ENCODE measurements at places on chromosomes 7 and 10.
A peak's percentile ranks its signal among the peaks of the same experiment; 100 is the strongest.

- DNase-seq: no peak
These were observed 52.1 kb upstream of the STK17A start for GRCh38 chr7:43530553-43531410.

- no peak for DNase-seq
These were observed 297.0 kb upstream of the PITRM1 start for GRCh38 chr10:3469639-3470020.

DNA sequence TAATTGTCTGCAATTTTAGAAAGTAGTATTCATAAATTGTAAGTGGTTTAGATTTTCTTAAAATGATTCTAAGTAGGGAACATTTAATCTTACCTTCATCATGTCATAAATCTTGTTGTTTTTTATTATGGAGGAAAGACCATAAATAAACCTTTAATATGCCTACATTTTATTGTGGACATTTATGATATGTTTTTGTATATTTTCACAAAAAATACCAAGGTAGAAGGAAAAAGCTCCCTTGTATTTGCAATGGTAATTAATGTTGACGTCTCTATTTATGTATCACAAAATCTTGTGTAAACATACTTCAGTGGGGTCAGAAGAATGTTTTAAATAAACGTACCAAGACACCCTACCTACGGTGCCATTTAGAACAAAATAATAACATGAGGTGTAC is 155.7 kb upstream of the FAM171A1 start:
- DNase-seq: no peak

GRCh38 chr7:130899638-130900401 is 165.8 kb upstream of the KLF14 start:
- DNase-seq: no peak

DNA sequence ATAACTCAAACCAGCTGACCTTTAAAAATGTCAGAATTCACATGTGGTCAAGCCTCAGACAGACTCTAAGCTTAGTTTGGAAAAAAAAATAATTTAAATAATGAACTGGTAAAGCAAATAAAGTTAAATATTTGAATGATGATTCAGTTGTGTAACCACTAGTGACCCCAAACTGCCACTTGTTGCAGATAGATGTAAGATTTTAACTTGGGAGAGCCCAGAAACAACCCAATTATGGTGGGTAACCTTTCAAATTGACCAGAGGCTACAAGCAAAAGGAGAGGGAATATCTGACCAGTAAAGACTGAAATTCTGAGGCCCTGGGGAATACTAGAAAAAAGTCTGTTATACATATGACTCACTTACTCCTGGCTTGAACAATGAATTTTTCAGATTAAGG is 268.1 kb downstream of the HPSE2 start:
- DNase-seq: no peak

DNA sequence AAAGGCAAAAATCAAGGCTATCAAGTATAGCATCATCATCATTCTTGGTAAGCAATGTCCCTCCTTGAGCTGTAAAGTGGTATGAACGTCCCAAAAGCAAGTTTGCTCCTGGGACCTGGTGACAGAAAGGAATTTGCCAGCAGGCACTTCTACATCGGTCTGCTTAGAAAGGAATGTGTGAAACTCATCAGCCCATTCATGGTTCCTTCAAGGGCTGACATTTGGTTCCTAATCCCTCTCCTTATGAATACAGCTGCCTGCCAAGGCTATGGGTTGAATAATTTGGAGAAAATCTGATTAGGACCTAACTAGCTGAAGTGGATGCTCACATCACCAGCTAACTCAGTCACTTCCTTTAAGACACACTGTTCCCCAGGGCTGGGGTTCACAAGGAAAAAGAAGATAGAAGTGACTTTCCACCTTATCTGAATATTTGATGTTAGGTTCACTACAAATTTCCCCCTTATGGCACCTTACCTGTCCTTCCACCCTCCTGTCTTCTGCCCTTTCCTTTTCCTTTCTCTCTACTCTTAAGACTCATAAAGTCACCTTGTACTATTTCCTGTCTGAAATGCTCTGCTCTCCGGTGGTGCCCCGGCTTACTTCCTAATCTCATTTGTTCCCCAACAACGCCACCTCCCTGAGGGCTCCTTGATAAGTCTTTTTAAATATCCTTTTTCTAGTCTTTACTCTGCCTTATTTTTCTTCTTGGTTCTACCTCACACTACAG is 187.1 kb downstream of the NPSR1 start:
- peak; percentile 56 for DNase-seq

GRCh38 chr7:131157530-131158243 is 170.0 kb upstream of the MKLN1 start:
- DNase-seq: no peak

- no peak for DNase-seq
These were observed 97.5 kb downstream of the UNCX start for GRCh38 chr7:1329966-1330800.

DNA sequence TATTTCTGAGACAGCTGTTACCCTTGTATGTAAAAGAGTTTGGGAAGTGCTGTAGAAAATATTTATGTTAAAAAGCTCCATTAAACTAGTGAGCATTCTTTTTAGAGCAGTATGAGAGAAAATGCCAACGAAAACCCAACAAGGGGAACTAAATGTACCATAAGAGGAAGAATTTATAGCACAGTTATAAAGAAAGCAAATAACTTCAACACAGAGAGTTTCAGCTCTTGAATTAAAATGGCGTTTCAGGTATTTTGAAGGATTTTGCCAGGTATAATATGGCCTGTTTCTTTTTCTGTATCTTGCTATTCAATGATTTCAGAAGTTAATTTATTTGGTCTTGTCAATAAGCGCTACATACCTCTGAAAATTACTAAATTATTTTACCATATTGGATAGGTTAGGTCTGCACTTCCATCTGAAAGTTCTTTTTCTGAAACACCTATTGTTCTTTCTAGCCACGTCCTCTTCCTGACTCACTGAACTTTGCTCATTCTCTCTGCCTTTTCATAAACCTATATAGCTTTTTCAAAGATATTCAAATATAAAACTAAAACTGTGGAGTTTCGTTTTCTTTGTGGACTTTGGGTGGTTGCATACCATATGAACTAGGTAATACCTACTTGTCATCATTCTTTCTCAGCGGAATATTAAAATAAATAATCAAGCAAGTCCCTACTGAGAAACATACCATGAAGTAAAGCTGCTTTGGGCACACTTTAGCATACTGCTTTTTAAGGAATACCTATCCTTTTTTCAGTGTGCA is 136.1 kb downstream of the SEMA3A start:
- no peak for DNase-seq

- peak; percentile 27 for DNase-seq
These were observed 15.4 kb downstream of the ACSL5 start for GRCh38 chr10:112389271-112389822.

GRCh38 chr10:32948451-32948850 is 9.6 kb downstream of the ITGB1 start:
- no peak for DNase-seq

DNA sequence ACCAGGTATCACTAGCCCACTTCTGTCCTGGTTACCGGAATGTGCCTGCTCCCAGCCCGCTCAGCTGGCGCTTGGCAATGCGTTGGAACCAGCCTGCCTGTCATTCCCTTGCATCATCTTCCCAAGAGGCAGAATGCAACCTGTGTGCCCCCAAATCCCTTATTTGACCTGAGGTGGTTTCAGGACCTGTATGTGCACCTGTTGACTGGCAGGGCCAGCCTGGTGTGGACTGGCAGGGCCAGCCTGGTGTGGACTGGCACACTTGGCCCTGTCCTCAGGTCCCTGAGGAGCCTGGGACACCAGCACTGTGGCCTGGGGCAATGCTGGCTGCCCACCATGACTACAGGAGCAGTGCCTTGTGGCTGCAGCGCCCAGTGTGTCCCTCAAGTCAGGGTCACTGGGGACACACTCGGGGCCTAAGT is 38.2 kb downstream of the ZNF467 start:
- DNase-seq: no peak

DNA sequence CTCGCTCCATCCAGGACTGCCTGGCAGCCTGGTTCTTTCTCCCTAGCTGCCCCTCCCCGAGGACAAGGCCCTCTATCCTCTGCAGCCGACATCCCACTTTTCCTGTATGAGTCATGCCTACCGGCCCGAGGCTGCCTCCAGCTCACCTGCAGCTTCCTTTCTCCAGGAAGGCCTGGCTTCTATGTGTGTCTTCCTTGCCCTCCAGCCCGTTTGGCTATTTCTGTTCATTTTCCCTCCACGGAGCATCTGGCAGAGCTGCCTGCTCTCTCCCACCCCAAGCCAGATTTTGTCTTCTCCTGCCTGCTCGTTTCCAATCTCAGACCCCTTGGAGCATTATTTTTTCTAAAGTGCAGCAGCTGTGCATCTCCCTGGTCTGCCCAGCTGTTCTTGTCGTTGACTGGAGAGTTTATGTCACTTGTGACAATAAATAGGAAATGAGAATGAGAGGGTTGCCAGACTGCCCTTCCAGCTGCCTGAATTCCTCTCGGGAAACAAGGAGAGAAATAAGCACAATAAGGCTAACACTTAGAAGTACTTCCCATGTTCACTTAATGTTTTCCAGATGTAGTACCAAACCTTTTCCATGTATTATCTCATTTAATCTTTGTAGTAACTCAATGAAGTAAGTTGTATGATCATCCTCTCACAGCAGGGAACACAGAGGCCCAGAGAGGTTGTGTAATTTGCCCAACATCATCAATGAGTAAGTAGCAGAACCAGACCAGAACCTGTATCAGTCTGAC is 19.7 kb downstream of the UBTD1 start:
- DNase-seq: peak; percentile 71

- DNase-seq: no peak
These were observed 286.1 kb upstream of the NPSR1 start for GRCh38 chr7:34371922-34372321.

DNA sequence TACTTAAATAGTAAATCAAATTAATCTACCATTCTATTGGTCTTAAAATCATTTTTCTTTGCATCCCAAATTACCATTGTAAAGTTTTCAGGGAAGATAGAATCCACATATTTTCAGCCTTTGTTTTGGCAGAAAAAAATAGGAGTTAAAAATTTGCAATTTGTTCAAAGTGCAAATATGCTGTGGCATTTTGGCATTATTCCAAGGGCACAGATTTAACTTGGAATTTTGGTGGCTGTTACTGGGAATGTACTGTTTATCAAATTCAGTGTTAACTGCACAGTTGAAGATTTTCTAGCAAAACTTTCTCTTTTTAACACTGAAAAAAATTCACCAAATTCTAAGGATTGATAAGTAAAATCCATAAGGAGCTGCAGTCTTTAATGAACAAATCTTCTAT is 151.0 kb upstream of the HDAC9 start:
- DNase-seq: no peak

DNA sequence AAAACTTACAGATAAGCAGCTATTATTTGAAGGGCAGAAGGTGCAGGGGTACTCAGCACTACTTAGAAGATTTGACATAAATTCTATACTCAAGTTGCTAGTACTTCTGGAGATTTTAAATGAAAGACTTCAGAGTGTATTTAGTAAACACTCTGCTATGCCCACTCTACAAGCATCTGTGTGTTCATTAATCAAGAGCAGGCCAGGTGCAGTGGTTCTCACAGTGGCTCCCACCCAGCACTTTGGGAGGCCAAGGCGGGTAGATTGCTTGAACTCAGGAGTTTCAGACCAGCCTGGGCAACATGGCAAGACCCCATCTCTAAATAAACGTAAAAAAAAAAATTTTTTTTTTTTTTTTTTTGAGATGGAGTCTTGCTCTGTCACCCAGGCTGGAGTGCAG is 38.9 kb upstream of the TOMM7 start:
- DNase-seq: no peak

- DNase-seq: no peak
These were observed 119.8 kb upstream of the LYZL1 start for GRCh38 chr10:29169021-29169420.

- DNase-seq: no peak
These were observed 499.4 kb downstream of the RPS24 start for GRCh38 chr10:78533098-78533497.

DNA sequence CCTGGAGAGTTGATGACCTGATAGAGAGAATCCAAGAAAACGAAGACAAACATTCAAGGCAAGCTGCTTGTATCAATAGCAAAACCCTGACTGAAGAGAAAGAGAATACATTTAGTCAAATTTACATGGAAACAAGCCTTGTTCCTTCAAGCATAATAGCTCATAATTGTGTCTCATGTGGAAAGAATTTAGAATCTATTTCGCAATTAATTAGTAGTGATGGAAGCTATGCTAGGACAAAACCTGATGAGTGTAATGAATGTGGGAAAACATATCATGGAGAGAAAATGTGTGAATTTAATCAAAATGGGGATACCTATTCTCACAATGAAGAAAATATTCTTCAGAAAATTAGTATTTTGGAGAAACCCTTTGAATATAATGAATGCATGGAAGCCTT is 18.0 kb downstream of the RBAK start:
- no peak for DNase-seq

- no peak for DNase-seq
These were observed 8.9 kb downstream of the NT5C3A start for GRCh38 chr7:33053721-33054120.

DNA sequence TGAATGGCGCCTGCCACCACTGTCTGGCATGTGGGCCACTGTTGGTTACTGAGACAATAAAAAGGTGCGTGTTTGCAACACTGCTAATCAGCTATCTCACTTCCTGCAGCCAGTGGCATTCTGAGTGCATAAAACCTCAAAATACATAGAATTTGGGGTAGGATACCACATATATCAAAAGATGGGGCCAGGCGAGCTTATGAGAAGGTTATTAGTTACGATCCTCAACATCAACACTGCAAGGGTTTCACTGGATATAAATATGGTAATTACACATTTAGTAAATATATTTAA is 200.2 kb downstream of the WDR37 start:
- DNase-seq: no peak

- no peak for DNase-seq
These were observed 26.5 kb upstream of the STARD3NL start for GRCh38 chr7:38151556-38151955.

- DNase-seq: no peak
These were observed 96.3 kb upstream of the PDCD4 start for GRCh38 chr10:110775406-110775805.

DNA sequence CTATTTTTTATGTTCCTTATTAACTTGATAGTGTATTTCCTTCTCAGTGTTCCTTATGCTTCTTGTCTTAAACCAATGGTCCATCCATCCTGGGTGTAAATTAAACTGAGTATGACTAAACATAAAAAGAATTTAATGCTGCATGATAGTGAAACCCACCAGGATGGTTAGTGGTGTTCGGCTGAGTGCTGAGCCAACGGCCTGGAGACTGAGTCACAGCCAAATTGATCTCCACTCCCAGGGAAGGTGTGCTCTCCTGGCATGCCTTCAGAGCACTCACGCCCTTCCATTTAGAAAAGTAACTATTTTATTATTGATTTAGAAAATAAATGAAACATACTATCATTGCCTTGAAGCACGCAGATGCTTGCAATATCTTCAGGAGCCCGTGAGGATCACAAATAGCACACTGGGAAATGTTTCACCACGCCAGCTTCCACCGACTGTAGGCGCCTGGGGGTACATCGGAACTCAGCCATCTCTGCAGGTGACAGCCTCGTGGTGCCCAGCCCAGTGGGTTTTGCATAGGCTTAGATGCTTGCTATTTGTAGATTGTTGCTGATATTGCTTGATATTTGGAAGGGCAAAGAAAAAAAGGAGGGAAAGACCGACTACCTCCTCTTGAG is 40.0 kb upstream of the LOXL4 start:
- DNase-seq: no peak

GRCh38 chr10:77626266-77626935 is 11.2 kb downstream of the KCNMA1 start:
- DNase-seq: no peak
